ENCODE measurements at places on chromosomes 5 and 9.

DNA sequence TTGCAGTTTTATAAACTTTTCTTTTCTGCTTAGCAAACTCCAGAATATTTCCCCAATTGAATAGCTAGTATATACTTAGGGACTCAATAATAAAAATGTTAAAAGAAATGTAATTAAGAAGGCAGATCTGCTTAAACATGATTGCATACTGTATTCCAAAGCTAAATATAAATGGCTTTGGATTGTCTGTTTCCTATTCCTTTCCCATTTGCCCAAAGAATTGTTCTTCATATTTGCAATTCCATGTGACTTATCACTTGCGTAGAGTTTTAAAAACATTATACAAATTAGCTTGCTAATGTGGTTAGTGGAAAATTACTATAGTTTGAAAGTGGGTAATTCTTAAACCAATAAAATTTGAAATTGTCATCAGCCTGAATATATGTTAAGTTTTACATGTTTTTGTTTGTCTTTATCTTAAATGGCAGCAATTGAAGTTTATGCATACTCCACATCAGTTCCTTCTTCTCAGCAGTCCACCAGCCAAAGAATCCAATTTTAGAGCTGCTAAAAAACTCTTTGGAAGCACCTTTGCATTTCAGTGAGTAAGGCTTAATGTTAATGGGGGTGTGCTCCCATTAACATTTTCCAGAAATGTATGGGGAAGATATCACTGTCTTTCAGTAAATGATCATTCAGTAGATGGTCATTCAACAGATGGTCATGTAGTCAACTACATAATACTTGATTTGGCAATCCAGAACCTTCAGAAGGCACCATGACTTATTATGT lies 161.2 kb downstream of the PARP8 start:
- no peak for DNase-seq

DNA sequence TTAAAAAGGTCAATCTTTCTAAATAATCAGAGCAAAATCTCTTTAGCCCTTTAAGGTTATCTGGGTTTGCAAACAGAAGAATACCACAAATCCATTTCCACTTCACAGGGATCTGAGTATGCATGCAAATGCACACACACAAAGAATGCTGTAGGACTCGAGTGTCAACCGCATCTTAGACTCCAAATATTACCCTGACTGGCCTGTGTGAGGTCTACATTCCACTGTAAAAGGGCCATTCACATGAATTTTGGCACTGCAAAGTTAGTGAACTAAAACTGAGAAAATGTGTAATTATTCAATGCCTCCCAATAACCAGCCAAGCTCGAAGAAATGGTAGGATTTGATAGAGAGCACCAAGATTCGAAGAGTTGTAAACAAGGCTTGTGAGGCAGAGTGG lies 199.9 kb downstream of the AGTPBP1 start:
- DNase-seq: no peak

DNA sequence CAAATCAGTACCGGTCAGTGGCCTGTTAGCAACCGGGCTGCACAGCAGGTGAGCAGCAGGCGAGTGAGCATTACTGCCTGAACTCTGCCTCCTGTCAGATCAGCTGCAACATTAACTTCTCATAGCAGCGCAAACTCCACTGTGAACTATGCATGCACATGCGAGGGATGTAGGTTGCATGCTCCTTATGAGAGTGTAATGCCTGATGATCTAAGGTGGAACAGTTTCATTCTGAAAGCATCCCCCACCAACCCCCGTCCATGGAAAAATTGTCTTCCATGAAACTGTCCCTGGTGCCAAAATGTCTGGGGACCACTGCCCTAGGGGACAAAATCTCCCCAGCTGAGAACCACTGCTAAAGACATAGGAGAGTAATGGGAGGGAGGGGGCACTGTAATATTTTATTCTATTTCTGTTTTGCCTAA lies 51.1 kb downstream of the P4HA2 start:
- no peak for DNase-seq

DNA sequence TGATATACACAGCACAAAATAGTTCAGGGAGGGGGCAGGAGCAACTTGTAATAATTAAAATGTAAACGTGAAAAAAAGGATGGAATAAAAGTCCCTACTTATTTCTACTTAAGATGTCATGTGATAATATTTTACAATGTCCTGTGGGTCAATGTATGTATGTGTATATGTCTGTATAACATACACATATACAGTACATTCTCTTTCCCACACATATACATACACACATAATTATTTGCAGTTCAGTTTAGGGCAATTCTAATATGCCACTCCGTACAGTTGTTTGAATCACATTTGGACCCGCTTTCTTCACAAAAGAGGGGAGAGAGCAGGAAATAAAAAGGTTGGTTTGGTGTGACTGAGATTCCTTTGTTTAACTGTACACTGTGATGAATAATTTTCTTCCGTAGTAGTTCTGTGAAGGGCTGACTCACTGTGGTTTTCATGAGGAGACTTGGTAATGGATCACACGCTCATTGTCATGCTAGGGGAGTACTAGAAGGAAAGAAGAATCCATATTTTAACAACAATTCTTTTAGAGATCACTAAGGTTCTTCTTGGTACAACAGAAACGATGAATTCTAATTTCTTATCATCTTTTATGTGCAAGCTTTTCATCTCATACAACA lies 26.2 kb upstream of the ACOT12 start:
- DNase-seq: no peak

DNA sequence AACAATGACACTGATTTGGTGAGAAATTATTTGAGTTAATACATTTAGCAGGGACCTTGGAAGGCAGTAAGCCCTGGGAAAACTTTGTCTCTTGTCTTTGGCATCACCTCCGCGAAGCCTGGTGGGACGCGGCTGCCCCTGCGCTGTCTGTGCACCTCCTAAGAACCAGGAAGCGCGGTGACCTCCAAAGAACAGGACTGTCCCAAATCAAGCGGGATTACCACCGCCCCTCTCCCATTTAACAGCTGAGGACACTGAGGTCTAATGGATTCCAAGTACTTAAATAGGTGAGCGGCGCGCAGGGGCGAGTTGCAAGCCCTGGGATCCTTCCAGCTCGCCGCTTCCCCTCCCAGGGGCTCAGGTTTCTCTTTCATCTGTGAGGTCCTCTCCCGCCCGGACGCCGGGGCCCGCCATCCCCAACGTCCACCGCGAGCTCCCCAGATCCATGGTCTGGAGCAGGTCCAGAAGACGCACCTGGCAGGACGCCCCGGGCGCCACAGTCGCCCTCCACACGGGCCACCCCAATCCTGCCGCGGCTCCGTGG lies 432 bp downstream of the STARD4 start:
- DNase-seq: no peak

All from stimulated activated CD8-positive, alpha-beta memory T cell treated with anti-CD3 and anti-CD28 coated beads, Interleukin-7, amount 100 ng/mL, for 1 hour (primary cell).